ENCODE measurements at places on chromosomes 5 and 9.
A peak's percentile ranks its signal among the peaks of the same experiment; 100 is the strongest.

DNA sequence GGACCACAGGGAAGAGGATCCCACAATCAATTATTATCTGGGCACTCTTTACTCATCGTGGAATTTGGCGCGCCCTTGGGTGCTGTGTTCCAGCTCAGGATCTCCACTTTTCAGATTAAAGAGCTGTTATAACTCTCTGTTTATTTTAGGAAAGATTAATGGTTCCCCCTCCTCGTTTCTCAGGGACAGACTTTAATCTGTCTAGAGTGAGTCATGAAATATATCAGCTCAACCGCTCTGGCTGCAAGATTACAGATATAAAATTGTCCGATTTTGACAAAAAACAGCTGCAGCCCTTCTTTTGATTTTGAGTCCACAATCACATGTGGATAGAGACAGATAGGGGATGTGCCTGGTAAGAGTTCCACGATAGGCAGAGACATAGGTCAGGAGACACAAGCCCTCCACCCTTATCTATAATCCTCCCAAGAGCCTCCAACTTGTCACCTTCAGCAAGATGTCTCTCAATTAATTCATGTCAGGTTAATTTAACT, 77.6 kb upstream of the ANKRD55 start:
- DNase-seq: no peak

DNA sequence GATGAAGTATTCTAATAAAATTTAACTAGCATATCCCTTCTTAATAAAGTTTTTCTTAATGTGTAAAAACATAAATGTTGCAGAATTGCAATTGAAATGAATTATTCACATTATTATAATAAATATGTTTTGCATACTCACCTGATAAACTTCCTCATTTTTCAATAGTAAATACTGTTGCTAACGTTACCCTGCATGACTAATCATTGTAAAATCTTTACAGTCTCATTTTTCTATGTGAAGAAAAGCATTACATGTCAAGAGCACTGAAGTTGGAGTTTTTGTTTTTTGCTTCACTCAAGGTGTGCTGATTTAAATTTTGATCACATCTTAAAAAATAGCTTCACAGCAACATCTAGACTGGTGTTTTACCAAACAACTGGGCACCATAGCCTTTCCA, 157.2 kb upstream of the CDH18 start:
- no peak for DNase-seq

DNA sequence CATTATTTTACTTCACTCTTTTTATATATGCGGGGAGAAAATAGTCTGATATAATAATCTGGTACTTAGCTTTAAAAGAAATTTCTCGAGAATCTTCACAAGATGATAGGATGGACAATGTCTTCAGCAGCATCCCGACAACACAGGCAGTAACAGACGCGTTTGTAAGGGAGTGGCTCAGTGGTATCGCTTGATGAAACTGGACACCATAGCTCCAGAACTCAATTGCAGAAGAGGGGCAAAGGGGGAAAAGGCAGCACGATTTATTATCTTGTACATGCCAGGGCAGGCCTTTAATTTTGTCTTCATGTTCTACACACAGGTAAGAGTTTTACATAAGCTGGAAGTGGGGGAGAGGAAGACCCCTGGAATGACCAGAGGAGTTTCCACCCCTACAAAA, 15.7 kb downstream of the IL4 start:
- no peak for DNase-seq

- DNase-seq: no peak
Observed at GRCh38 chr9:83355729-83356151, 182.5 kb downstream of the FRMD3 start.

DNA sequence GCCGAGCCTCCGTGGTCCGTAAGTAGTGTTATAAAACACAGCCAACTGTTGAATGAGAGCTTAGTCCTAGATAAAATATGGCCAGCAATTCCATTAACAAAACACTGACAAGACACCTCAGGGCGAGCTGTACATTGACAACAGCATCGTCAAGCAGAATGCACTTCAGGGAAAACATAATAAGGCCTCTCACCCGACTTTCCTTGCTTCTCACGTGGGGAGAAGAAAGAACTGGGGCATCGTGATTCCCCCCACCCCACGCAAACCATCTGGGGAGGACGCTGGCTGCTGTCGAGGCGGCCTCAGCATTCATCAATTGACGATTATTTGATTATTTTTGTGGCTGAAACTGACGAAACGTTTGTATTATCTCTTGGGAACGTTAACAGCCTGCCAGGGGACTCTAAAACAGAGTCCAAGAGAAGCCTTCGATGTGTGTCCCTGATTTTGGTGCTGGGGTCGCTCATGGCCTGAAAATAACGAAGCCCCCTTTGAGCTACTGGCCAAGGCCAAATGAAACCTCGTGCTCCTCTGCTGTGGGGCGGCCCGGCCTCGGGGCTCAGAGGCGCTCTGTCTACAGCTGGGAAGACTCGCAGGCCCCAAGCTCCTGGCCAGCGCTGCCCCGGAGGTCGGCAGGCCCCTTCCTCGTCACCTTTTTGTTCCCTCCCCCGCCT, 464 bp downstream of the GDF9 start:
- DNase-seq: no peak

DNA sequence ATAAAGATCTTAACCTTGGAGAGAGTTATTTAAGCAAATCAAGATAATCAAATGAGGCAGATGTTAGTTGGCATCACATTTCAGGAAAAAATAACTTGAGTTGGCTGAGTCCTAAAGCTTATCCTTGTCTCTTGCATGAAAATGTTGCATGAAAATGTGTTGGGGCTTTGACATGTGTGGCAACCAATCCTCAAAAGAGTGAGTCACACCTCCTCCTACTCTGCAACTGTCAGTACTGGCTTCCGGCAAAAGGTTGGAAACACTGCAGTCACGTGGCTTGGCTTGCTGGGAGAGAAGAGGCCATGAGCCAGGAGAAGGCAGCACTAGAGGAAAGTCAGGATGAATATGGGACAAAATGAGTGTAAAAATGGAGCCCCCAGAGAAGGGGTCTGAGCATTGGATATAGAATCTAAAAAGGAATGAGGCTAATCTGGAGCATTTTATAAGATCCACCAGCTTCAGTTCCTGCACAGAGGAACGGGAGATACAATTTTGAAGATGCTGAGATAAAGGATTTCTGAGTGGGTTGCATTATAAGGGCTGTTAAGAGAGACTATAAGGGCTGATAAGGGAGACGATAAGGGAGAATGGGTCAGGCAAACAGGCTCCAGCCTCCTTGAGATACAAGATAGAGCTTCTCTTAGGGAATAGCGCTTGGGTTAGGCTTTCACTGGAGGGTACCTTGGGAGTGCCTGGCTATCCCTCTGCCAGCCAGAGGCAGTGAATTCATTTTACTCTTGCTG, 43.1 kb downstream of the SPATA31D1 start:
- peak; percentile 14 for DNase-seq

DNA sequence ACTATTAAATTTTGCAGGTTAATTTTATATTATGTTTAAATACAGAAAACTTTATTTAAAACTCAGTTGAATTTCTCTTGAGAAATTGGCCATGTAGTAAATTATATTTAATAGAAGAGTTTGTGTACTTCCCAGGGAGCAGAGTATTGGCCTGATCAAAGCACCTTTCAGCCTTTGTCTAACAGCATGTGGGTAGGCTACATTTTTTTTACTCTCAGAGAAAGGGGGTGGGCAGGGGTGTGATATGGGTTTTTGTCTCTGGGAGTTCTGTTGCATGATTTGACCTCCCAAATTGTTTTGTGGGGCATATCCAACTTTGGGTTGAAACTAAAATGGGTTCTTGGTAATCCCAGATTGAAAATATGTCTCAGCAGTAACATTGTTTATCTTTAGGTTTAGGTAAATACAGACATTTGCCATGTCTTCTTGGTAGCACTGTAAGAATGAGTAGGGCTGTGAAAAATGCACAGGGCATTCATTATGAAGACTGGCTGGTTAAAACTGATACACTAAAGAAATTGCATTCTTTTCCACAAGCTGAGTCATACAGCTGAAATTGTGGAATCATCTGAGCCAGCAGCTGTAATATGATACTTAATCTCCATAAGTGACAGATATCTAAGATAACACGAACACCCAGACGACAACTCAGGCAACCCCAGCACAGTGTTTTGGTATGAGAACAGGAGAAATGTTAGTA, 75.4 kb upstream of the CDKN2B start:
- peak; percentile 83 for DNase-seq

DNA sequence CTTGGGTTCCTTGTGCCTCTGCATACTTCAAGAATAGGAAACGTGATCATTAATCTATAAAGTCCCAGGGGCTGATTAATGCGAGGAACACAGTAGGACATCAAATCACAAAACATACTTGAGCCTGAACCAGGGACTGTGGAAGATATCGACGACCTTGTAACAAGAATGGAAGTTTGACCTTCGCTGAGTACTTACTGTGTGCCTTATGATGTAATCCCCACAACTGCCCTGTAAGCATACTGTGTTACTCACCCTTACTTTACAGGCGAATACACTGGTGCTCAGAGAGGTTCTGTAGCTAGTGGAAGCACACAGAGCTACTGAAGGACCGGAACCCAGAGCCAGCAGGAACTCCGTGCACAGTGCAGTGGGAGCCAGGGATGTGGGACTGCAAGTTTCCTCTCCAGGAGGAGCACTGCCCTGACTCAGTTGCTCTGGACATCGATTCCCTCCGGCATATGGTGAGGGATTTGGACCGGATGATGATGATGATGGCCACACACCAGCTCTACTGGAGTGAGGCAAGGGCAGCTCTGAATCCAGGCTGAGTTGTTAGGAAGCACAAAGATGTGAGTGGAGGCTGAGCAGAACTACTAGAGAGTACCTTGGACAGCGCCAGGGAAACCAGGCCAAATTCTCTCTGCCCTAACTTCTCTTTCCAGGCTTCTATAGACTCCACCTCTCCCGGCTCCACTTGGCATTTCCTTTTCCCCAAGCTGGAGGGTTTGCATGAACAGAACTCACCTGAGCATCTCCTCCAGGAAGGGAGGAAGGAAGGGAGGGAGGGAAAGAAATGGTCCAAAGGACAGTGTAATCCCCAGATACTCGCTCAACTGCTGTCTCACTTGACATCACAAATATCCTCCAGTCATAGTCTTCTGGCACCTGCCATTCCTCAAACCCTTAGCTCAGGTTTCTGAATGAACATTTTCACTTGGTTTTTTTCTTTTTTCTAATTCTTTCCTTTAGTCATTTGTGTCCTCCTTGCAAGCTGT, 1.5 kb upstream of the GABBR2 start:
- peak; percentile 29 for DNase-seq

DNA sequence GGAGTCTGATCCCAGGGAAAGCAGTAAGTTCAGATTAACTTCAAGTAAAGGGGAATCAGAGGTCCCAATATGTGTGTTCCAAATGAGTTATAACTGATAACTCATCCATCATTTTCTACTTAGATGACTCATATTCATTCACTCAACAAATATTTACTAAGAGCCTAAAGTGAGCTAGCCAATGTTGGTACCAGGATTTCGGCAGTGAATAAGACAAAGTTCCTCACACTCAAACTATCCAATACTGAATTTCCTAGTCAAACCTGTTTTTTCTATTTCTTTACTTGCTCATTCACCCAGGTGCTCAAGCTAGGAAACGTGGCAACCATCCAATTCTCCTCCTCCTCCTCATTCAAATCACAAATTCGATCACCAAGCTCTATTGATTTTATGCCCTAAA, 25.8 kb downstream of the FBXW2 start:
- DNase-seq: no peak

- DNase-seq: no peak
Observed at GRCh38 chr9:120950421-120951388, 24.1 kb upstream of the TRAF1 start.

DNA sequence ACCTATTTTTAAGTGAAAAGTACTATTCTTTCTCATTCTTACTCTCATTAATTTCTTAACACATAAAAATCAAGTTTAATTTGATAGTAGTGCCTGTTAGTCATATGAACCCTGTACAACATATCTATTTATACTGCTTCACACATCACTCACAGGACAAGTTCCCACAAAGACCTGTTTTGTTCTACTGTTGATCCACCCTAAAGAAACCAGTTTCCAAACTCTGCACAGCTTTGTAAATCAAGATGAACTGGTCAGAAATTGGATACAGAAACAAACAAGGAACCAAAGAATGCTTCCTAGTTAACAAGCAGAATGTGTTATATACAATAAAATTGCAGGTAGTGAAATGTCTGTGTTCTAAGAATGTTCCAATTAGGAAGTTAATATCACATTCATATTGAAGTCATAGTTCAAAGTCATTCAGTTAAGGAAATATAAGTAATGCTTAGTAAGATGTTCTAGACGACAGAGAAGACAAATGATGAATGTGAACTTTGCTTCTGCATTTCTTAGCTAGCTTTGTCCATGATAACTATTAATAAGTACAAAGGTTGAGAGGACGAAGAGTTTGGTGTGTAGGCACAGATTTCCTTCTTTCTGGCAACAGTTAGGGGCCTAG, 33.4 kb downstream of the C9orf85 start:
- DNase-seq: no peak

DNA sequence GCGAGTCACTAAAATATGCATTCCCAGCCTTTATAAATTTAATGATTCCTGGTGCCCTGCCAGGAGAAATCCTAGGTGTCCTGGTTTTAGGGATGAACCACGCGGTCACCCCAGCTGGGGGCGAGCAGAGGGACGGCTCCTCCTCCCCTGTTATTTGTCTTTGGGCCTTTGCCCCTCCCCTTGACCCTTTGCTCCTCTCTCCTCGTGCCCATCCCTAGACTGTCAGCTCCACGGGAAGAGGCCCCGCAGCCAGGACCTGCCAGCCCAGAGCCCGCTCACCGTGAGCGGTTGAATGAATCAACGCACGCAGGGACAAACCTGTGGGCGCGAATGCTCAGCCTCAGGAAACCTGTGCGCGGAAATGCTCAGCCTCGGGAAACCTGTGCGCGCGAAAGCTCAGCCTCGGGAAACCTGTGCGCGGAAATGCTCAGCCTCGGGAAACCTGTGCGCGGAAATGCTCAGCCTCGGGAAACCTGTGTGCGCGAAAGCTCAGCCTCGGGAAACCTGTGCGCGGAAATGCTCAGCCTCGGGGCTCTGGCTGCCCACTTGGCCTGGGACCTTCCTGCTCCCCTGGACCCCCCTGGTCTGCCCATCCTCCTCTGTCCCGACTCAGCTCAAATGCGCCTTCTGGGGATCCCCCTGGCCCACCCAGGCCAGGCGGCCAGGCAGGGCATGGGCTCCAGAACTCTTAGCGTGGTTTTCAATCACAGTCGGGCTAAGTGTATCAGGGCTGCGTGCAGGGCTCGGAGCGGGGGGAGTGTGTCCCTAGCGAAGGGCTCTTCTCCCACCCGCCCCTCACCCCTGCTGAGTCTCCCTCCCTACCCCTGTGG, 140.5 kb upstream of the COL5A1 start:
- DNase-seq: no peak

DNA sequence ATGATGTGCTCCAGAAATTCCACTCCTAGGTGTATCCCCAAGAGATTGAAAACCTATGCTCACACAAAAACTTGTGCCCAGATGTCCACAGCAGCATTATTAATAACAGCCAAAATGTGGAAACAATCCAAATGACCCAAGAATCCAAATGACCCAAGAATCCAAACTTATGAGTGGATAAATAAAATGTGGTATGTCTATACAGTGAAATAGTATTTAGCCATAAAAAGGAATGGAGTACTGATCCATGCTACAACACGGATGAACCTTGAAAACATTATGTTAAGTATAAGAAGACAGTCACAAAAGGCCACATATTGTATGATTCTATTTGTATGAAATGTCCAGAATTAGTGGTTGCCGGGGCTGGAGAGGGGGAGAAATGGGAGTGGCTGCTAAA, 80.3 kb downstream of the PSD2 start:
- DNase-seq: no peak

Measured in SW480 (cell line).